ENCODE measurements at places on chromosomes 12 and 14.
A peak's percentile ranks its signal among the peaks of the same experiment; 100 is the strongest.

- no peak for DNase-seq
Observed at GRCh38 chr12:117328556-117329100, 32.8 kb downstream of the NOS1 start.

- peak; percentile 74 for DNase-seq
Observed at GRCh38 chr12:106078358-106079010, 60.3 kb downstream of the NUAK1 start.

DNA sequence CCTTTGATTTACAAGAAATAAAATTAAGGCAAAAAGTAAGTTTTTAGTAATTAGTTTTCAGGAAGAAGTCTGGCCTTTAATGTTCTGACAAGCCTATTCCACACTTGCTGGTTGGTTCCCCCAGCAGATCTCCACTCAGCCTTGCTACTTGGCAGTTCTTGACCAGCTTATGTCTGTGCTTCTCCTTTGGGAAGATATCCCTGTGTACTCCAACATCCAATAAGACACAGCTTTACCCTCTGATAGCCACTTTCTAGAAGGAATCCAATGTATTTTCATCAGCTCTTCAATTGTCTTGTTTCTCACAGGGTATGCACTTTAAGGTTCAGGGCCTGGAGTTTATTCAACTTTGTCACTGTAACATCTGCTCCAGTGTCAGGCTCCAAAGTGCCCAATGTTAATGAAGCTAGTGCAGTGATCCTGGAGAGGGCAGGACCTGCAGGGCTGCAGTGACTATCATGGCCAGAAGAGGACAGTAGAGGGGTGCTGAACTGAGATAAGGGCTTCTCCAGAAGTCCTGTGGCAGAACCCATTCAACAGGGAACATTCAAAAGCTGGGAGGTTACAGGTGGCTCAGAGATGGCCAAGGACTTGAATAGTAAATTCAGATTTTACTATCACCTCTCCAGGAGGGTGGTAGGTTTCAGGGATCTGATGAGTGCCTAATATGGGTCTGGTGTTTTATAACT, 22.9 kb downstream of the JKAMP start:
- DNase-seq: peak; percentile 20

- DNase-seq: no peak
Observed at GRCh38 chr12:70964867-70965510, 44.5 kb upstream of the PTPRR start.

DNA sequence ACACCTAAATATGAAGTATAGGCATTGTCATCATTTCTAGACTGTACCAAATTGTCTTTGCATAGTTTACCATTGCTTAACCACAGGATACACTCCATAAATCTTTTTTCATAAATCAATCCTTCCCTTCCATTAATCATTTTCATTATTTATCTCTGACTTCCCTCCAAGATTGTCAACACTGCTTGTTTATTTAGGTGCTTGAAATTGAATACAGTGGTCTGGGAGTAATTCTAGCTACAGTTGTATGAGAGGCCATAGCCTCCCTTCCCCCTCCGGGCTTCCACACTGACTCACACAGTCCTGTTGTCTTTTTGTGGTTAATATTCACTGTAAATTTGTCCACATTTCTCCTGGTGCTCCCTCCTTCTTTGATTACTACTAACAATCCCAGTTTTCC, 114.2 kb upstream of the ARID2 start:
- no peak for DNase-seq

DNA sequence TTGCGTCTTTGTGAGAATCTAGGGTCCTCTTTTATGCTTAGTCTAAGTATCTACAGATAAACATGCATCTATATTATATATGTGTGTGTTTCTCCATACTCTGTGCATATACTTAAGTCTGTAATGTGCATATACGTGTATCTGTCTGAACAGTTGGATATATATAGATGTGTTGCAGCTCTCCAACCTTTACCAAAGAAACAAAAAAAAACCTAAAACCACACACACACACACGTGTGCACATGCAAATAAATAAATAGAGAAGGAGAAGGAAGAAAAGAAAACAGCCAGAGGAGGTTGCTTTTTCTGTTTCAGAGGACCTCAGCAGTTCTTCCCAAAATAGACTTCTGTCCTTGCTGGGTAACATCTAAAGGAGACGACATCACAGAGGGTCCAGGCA, 244.9 kb downstream of the CACNA1C start:
- no peak for DNase-seq

DNA sequence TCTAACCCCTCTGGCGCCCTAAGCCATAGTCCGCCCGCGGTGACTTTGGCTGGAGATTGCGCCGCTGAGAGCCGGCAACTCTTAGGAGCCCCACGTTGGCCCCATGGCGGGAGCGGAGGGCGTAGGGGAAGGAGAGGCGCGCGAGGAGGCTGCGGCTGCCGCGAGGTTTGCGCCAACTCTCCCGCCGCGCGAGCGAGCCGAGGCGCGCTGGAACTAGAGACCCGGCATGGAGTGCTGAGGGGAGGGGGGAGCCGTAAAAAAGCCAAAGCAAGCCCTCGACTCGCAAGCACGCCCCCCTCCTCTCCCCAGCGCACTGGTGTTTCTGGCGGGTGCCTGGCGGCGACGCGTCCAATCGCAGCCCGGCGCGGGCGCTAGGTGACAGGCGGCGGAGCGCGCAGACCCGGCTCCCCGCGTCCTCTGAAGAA, at the start of gene SYT10:
TSS of gene SYT10 (minus strand) at position 233 of the 425 bp plus-strand sequence. CDS start 297 bp downstream, outside the sequence.
- no peak for DNase-seq

- peak; percentile 63 for DNase-seq
Observed at GRCh38 chr14:64294672-64295413, 672 bp upstream of the ESR2 start.

DNA sequence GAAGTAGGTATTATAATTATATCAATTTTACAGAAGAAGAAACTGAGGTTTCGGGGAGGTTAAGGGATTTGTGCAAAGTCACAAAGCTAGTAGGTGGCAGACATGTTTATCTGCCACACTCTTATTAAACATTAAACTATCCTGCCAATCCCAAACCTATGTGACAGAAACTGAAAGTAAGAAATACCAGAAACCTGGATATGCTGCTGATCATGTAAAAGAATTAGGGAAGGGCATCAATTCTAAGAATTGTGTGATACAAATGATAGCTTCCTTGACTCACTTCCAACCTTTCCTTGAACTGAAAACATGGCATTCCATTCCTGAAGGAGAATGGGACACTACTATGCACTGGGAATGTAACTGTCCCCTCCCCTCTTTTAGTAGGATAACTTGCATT, 16.9 kb downstream of the TAOK3 start:
- DNase-seq: no peak

GRCh38 chr12:40469736-40470135, 222.5 kb upstream of the CNTN1 start:
- no peak for DNase-seq

DNA sequence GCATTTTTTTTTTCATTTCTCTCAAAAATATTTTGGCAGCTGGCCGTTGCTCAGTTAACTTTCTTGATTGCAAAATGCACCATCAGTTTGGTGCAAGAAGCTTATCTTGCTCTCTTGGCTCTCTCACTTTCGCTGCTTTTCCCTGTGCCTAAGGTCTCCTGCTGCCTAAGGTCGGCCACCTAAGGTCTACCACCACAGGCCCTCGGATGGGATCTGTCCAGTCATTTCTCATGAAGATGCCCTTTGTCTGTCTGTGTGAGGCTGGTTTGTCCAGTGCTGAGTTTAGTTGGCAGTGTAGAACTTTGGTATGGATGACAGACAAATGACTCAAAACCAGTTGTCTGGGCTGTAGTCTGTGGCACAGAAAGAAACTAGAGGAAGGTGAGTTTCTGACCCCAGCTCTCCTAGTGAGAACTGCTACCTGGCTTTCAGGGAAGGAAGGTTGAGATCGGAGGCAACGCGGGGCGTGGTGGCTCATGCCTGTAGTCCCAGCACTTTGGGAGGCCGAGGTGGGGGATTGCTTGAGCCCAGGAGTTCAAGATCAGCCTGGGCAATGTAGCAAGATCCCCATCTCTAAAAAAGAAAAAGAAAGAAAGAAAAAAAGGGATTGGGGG, 2.6 kb downstream of the MLXIP start:
- DNase-seq: peak; percentile 56

DNA sequence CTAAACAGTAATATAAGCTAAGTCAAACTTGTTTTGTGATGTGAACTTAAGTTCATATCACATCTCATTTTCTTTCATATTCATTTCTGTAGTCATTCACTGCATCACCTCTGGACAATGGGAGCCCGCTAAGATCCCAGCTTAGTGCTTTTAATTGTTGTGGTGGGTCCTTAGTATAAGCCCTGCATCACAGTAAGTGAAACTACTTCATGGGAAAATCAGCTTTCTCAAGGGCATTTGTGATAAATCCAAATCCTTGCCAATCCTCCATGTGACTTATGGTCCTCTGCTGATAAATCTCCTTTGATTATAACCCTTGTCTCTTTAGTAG, 98.3 kb downstream of the PLEKHA5 start:
- DNase-seq: no peak

- DNase-seq: no peak
Observed at GRCh38 chr12:120473807-120474615, 4.5 kb upstream of the SRSF9 start.

DNA sequence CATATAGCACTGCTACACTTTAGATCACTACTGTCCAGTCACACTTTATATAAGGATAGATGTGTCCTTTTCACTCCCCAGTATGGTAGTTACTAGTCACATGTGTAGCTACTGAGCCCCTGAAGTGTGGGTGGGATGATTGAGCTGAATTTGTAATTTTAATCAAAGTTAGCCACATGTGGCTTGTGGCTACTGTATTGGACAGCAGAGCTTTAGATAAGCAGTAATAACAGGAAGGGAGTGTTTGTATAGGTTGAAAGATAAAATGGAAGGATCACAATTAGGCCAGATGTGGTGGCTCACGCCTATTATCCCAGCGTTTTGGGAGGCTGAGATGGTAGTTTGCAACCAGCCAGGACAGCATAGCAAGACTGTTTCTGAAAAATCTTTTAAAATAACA, 23.5 kb downstream of the NAA30 start:
- DNase-seq: no peak

DNA sequence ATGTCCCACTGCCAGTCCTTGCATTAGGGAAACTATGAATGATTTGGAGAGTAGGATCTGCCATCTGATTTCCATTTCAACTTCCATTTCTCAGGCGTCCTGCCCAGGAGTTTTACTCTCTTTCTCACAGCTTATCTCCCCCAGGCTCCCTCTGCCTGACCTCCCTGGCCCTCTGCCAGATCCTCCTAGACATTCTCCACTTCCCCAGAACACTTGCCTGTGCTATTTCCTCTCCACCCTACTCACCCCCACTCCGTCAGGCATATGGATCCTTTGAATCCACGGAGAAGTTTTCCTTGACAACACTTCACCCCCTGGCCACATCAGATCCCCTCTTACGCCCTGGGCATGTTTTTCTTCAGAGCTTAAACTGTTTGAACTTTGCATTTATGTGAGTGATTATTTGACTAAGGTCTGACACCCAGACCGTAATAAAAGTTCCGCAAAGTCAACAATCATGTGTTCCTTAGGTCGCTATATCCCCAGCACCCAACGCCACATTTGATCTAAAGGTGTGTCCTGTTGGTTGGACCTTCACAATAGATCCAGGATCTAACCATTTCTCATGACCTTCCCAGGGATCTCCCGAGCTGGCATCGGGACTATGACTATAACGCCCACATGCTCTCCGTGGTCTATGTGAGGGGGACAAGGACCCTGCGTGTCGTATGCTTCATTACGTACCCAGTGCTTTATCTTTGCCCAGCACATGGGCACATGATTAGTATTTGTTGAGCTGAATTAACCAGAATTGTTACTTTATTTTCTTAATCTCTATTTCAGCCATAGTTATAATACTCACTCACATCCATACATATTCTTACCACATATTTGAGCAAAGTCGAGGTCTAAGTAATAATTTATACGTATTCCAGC, 255.8 kb upstream of the FOXN3 start:
- DNase-seq: no peak

DNA sequence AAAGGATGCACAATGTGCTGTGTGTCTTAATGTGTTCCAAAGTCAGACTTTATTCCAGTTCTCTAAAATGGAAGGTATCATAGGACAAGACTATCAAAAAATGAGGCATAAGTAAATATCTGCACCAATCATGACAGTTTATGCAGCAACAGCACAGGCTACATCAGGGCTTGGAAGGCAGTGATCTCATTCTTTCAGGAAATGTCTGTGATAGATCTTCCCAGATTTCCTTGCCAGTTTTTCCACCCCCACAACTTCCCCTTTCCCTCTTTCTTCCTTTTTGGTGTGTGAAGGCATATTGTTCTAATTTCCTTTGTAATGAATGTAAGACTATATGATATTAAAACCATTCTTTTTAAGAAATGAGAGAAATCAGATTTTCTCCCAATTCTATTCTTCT, 326.7 kb downstream of the ATP23 start:
- DNase-seq: no peak

DNA sequence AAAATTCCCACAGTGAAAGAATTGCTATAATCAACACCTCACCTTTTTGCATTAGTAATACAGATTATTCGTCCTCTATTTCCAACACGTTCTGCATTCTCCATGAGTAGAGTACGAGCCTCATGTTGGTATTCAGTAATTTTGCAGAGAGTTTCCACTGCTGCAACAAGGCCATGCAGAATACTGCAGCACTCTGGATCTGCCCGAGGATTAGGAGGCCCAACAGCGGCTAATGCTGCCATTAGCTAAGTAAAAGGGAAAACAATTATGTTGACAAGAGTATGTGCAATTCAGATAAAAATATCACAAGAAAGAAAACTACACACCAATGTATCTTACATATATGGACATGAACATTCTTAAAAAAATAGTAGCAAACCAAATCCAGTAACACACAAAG, 9.1 kb downstream of the INTS13 start:
- no peak for DNase-seq

GRCh38 chr14:104597576-104597975, 7.0 kb downstream of the TMEM179 start:
- no peak for DNase-seq

DNA sequence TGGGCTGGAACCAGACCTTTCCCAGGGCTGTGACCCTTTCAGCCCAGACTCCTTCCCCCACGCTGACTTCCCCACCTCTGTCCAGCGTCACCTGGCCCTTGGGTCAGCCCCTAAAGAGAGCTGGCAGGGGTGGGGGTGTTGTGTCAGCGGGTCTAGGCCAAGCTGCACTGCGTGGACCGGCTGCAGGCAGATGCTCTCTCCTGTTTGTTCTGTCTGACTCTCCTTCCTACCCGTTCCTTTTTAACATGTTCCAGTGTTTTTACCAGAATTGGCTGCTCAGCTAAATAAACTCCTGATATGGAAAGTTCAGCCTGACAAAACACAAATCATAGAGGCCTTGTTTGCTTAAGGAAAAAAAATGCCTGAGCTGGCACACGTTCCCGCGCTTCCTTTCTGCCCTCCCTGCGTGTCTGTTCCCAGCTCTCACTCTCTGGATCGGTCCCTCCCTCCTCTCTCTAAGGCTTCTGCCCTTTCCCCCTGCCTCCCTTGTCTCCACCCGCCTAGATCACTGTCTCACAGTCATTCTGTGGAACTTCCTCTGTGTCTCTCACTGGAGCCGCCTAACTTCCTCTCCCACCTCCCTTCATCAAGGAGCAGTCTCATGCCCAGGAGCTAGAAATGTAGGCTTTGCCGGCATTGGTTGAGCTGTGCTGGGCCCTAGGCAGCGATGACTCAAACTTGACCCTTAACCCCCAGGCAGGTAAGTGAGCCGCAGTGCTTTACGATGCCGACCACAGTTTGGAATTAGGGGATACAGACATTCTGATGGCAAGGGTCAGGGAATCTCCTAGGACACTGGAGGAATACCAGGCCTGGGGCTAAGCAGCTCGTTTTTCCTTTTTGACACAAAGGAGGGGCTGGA, 15.5 kb upstream of the MLXIP start:
- DNase-seq: peak; percentile 68
